ENCODE measurements at places on chromosomes 16 and 17. TPM values are rescaled to one million over a fixed set of nuclear protein-coding genes. Genes with fewer than 3 reads are reported as not detected.

GSDMA gene
- total RNA-seq: 2.5 TPM

NOG gene
- not detected for total RNA-seq

KRTAP3-1 gene
- total RNA-seq: not detected

SCGB1C2 gene
- not detected for total RNA-seq

HBQ1 gene
- total RNA-seq: not detected

MMD gene
- 31.7 TPM for total RNA-seq

PIRT gene
- not detected for total RNA-seq

SLC12A3 gene
- total RNA-seq: not detected

TBX4 gene
- total RNA-seq: not detected

CDK5R1 gene
- 3.5 TPM for total RNA-seq

TMC8 gene
- 412 TPM for total RNA-seq

USP6 gene
- 0.05 TPM for total RNA-seq

SSTR5 gene
- total RNA-seq: not detected

PSME3IP1 gene
- total RNA-seq: 135 TPM

RNF222 gene
- not detected for total RNA-seq

WNK4 gene
- 0.15 TPM for total RNA-seq

MPP3 gene
- total RNA-seq: not detected

TNFRSF17 gene
- not detected for total RNA-seq

NOXO1 gene
- 0.37 TPM for total RNA-seq

TNS4 gene
- 14.2 TPM for total RNA-seq

KCNH4 gene
- total RNA-seq: 0.59 TPM

SYCE1L gene
- total RNA-seq: 3.8 TPM

ASPA gene
- total RNA-seq: not detected

MAZ gene
- 353 TPM for total RNA-seq

FNDC8 gene
- total RNA-seq: not detected

EVPLL gene
- not detected for total RNA-seq

KRT39 gene
- not detected for total RNA-seq

TBC1D10B gene
- 72.7 TPM for total RNA-seq

ZMYND15 gene
- 0.12 TPM for total RNA-seq

CETP gene
- total RNA-seq: not detected

PPP1R27 gene
- not detected for total RNA-seq

All from T-helper 1 cell treated with Interleukin-12 subunit alpha and Interleukin-12 subunit beta and Interleukin-4 antibody, amounts not matched to agents 30 ng/mL and 1 ng/mL, for 36 hours (primary cell).